ENCODE measurements at places on chromosomes 2 and 18.

DNA sequence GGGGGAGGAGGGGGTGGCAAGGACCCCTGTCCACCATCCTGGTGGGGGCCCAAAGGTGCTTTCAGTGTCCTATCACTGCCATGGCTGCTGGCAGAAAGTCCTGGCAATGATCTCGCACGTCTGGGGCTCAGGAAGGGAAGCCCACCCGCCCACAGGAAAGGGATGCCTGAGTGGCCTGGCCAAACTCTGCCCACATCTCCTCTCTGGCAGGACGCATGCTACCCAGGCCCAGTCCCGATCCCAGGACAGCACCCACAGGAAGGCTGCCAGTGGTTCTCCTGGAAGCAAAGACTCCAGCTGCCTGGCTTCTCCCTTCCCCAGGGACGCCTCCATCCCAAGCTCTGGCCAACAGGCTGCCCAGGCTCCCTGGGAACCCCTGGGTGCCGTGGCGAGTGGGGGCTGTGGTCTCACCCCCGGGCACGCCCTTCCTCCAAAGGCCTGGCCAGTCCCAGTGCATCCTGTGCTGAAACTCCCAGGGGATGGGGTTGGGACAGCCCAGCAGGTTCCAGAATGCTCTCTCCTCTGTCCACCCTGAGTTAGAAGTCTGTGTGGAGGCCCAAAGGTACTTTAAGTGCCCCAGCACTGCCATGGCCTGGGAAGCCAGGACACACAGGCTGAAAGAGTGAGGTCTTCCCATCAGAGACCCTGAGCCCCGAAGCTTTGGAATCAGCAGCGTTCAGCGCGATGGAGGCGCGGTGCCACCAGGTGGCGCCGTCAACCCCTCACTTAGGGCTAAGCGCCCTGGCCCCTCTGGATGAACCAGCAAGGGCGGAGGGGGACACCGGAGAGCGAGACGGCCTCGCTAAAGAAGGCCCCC is 29.8 kb upstream of the TAF1B start:
- peak; percentile 57 for DNase-seq

- no peak for DNase-seq
Measured at GRCh38 chr2:241900251-241901017, 30.9 kb downstream of the RTP5 start.

GRCh38 chr2:143158551-143159485 is 29.6 kb downstream of the ARHGAP15 start:
- DNase-seq: no peak

DNA sequence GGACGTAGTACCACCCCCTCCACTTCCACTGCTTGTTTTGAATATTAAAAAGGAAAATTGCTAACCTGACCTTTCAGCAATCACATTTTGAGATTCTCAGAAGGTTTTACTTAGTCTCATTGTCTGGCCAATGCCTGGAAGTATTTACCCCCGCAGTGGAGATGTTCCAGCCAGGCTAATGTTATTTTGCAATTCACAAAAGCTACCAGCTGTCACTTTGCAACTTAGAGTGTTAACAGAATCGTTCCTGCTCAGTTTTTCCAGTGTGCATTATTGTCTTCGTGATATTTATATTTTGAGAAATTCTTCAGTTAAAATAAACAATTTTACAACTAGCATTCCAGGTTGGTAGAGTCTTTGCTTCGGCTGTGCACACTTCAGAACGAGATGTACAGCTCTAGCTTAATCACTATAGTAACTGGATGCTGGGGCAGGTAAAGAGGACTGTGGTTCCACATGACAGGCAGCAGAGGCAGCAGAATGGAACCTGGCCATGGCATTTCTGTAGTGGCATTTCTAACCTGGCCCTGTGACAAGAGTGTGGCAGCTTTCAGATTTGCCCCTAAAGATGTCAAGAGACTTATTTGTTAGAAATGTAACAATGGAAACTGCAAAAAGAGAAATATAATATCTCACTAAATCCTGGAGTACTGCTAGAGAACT is 85.1 kb downstream of the DTNA start:
- DNase-seq: no peak

DNA sequence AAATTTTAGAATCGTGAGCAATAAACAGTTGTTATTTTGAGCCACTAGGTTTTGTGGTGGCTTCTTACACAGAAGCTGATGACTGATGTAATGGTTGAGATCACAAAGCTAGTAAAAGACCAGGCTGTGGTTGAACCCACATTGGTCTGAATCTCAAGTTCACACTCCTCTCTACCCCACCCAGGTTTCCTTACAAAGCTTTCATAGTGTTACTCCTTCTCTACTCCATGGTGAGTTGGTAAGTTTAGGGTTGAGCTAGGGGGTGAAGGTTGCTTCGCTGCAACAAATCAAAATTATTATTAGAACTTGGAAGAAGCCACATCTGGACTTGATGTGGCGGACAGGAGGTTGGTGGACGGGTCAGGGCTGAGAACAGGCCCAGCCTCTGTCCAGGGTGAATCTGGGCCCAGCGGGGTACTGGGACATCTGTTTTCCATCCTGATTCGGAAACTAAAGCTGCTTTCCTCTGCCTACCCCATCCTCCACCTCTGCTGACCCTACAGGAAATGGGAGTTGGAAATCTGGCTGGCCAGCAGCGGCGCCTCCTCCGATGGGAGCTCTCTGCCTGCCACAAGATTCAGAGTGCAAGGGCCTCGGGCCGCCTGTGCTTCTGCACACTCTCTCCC is 86.3 kb downstream of the ZFP36L2 start:
- DNase-seq: no peak

- no peak for DNase-seq
Measured at GRCh38 chr2:9410108-9410507, 13.2 kb downstream of the ITGB1BP1 start.

GRCh38 chr18:68034296-68034695 is 517.8 kb upstream of the DSEL start:
- no peak for DNase-seq

DNA sequence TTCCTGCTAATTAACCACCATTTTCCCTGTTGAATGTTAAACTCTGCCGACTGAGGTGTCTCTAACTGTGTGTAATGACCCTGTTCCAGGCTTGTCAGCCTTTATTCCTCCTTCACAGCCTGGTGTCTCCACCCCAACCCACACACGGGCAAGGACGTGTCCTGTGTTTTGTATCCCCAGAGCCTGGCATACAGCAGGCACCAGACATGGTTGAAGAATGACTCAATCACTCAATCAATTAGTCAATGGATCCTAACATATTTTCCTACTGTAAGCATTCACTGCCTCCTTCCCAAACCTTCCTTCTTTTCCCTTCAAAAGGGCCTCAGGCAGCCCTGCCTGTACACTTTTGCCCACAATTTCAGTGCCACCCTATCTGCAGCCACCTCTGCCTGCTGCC is 2.7 kb upstream of the TNS1 start:
- no peak for DNase-seq

DNA sequence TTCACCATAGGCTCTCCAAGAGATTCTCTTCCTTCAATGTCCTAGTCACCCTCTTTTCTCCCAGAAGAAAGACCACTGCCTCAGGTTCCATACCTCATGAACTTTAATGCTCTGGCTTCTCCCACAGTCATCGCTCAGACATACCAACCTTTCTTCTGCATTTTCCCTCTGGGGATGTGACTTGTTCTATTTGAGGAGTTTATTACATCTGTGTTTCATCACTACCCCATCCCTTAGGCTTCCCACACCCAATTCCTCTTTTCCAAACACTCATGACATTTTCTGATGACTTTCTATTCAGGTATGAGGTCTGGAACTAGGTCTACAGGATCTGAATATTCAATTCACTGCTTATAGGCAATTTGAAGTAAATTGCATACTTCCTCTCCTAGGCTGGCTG is 298.6 kb upstream of the MAP2 start:
- no peak for DNase-seq

- DNase-seq: no peak
Measured at GRCh38 chr2:11672407-11672806, 2.4 kb upstream of the NTSR2 start.

GRCh38 chr18:9237981-9238380 is 96.6 kb upstream of the TWSG1 start:
- DNase-seq: no peak
